ENCODE measurements at places on chromosomes 11 and 22.

- no peak for DNase-seq
Observed at GRCh38 chr11:124890683-124891372, 6.8 kb downstream of the ROBO4 start.

DNA sequence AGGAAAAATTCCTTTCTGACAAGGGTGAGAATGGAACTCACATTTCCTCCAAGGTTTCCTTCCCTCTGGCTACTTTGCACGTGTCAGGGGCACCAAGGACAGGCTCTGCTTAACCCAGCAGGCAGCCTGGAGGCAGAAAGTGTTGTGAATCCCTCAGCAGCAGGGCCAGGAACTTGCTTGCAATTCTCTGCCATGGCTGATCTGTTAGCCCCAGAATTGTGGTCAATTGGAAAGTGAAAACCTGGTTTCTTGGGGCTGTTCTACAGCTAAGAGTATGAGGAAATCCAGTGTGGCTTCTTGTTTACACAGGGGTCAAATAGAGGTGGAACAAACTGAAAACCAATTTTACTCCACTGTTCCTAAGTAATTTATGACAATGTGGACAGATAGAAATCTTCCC is 38.3 kb upstream of the CEP295 start:
- no peak for DNase-seq

GRCh38 chr11:57318178-57318577 is 6.6 kb downstream of the TNKS1BP1 start:
- DNase-seq: no peak

DNA sequence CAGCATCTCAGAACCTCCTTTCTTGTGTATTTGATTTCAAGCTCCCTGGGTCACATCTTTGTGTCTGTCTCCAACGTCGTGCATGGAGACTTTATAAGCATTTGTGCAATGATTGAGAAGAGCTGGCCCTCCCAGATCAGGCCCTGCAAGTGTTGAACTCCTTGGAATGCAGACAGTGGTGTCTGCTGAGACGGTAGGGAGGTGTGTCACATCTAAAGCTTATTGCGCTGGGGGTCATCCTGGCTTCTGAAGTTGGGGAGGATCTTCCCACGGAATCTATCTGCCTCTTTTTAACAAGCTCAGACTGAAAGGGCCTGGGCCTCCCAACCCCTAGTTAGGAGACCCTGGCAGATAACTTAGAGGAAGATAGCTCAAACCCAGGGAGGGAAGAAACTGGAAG is 6.7 kb downstream of the APLNR start:
- no peak for DNase-seq

- peak; percentile 51 for DNase-seq
Observed at GRCh38 chr11:36478700-36479329, 31.3 kb downstream of the TRAF6 start.

GRCh38 chr22:37294747-37295146 is 12.4 kb downstream of the CYTH4 start:
- DNase-seq: no peak

DNA sequence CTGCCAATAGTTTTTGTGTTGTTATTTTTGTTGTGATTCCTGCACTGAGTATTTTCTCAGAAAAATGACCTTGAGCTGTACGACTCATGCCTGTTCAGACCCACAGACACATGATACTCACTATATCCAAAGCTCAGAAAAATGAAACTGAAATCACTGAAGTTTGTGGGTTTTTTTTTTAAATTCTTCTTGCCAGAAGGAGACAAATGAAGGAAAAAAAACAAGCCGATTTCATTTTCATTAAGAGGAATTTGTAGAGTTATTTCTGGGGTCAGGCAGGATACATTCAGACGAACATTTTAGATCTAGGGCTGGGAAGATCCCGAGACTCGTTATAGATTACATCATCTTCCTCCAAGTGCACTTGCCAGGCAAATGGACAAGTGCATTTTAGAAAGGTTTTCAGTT is 60.4 kb downstream of the BMAL1 start:
- DNase-seq: peak; percentile 39

GRCh38 chr22:50507421-50507990 is at the start of gene LMF2:
Gene LMF2, minus strand, starts transcription at chr22:50507702. Its CDS starts 27 bp downstream, at chr22:50507675.
- peak; percentile 73 for DNase-seq

- no peak for DNase-seq
Observed at GRCh38 chr11:64885367-64886286, 7.2 kb upstream of the EHD1 start.

DNA sequence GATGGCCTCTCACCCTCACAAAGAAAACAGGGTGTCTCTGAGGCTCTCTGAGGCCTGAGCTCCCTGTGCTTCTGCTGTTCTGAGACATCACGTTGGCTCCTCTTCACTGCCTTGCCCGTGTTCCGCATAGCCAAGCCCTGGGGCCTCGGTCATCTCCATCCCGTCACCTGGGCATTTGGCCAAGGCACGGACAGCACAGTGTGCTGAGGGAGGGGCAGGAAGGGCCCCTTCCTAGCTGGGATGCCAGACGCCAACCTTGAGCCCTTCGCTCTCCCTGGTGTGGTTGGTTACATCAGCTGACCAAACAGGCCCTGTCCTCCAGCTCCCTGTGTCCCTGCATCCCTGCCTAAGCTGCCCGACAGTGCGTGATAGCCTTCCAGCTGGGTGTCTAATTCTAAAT is 25.9 kb downstream of the MOV10L1 start:
- DNase-seq: no peak

DNA sequence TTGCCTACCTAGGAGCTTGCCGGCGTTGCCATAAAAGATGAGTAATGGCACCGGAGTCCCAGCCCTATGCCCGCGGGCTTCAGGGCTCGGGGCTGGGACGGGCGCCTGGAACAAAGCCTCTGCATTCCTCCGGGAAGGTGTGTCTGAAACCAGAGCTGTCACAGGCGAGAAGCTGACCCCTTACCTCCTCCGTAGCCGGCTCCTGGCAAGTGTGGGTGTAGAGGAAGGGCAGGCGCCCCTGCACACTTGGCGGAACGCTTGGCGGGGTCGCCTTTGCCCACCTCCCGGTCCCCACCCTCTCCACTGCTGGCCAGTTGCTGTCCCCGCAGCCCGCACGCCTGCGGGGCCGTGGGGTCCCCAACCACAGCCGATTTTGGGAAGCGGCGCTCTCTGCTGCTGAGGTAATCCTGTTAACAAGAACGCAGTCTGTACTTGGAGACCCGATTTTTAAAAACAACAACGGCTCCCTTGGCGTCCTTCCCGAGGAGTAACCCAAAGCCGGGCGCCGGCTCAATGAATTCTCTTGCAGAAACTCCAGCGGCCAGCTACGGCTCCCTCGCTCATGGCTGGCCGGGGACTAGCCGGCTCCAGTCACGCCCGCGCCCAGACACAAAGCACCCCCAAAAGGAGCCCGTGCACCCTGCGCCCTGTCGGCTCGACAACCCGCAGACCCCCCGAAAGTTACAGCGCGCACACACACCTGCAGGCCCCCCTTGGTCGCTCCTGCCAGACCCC is 89.2 kb downstream of the PLEKHA7 start:
- peak; percentile 57 for DNase-seq

DNA sequence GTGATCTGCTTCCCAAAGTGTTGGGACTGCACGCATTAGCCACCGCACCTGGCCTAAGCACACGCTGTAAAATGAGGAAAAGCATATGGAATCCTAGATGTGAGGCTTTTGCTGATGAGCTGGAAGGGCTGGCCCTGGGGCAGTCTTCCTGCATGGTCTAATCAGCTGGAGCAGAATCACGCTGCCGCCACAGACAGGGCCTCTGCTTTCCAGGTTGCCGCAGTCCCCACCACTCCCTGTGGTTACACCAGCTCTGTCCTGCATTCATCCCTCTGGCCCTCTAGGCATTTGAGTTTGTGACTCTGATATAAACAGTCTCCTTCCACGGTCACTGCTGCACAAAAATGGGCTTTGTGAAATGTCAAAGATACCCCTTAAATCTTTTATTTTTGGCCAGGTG is 17.1 kb downstream of the RPS6KA4 start:
- no peak for DNase-seq

DNA sequence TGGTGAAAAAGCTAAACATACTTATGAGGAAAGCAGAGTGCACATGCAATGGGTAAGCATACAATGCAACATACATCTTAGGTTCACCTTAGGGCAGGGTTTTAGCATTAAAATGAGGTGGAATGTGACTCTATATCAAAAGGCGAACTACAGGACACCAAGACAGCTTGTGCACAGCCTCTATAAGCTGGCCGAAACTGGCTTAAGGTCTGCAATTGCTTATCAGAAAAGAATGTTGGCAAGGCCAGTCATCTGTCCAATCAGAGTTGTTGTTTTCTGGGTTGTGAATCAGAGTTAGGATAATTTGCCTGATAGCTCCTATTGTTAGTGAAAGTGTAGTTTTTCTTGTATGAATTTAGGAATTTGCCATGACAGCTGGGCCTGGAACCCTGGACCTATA is 76.5 kb downstream of the LRRC4C start:
- DNase-seq: no peak
